ENCODE measurements at places on chromosomes 16 and 17.
A peak's percentile ranks its signal among the peaks of the same experiment; 100 is the strongest.

DNA sequence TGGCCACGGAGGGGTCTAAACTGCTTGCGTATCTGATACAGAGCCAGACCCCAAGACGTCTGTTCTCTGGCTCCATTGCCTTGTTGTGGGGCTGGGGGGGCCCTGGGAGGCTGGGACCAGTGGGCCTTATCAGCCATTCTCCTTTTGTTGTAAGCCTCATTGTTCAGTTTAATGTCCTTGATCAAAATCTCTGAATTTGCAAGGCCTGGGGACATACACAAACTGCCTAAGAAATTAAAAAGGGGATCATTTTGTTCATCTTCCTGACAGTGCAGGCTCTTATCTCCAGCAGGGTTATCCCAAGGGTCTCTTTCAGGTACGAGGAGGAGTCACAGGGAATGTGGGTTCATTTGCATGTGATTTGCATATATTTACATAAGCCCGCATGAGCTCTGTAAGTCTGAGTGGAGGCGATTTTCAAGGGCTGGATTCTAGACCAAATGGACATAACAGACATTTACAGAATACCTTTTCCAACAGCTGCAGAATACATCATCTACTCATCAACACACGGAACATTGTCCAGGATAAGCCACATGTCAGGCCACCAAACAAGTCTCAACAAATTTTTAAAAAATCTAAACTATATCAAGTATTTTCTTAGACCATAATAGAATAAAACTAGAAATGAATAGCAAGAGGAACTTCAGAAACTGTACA is 269.8 kb downstream of the RBFOX1 start:
- no peak for DNase-seq

GRCh38 chr17:28405632-28406472 is at the start of gene SLC46A1:
SLC46A1 (minus strand) TSS chr17:28406212; CDS start chr17:28406114, 98 bp downstream.
- peak; percentile 90 for DNase-seq

DNA sequence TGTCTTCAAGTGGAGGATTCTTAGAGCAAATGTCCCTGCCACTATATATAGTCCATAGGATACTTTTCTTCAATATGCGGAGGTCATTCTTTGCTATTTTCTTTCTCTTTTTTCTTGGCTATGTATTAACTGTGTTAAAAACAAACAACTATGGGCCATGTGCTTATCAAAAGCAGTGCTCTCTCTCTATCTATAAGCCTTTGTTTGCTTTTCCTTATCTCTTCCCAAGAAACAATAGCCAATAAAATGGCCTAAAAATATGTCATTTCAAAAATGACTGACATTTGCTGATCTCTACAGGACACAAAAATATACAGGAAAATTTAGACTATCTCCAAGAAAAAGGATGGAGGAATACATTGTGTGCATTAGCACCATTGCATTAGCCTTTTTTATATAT is 212.1 kb downstream of the MAF start:
- DNase-seq: no peak

DNA sequence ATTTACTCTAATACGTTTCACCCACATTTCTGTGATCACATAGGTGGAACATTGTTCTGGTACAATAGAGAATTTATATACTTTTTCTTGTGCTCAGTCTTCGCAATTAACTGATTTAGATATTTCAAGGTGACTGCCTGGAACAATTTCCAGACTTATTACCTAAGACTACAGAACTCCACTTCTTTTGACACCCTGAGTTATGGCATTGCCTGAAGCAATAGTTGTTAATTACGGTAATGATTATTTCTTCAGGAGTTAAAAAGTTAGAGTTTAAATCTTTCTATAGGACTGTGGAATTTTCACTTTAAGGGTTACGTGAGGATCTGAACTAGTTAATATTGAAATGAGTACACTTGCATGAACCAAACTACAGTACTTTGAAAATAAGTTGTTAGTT is 74.8 kb downstream of the MAP2K6 start:
- DNase-seq: no peak

DNA sequence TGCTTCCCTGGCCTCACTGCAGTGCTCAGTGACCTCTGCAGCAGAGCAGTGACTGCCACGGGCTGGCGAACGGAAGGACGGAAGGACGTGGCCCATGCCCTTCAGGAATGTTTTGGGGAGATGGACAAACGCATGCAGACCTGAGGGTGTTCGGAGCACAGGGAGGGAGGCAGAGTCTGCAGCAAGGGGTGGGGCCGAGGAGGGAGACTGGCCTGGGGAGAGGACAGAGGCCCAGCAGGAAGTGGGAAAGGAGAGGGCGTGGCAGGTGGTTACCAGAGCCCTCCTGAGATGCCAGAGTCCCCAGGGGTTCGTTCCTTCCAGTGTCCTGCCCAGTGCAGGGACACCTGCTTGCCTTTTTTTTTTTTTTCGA is 21.9 kb downstream of the ADORA2B start:
- no peak for DNase-seq

- DNase-seq: no peak
Observed at GRCh38 chr17:14355556-14355955, 54.7 kb downstream of the HS3ST3B1 start.

DNA sequence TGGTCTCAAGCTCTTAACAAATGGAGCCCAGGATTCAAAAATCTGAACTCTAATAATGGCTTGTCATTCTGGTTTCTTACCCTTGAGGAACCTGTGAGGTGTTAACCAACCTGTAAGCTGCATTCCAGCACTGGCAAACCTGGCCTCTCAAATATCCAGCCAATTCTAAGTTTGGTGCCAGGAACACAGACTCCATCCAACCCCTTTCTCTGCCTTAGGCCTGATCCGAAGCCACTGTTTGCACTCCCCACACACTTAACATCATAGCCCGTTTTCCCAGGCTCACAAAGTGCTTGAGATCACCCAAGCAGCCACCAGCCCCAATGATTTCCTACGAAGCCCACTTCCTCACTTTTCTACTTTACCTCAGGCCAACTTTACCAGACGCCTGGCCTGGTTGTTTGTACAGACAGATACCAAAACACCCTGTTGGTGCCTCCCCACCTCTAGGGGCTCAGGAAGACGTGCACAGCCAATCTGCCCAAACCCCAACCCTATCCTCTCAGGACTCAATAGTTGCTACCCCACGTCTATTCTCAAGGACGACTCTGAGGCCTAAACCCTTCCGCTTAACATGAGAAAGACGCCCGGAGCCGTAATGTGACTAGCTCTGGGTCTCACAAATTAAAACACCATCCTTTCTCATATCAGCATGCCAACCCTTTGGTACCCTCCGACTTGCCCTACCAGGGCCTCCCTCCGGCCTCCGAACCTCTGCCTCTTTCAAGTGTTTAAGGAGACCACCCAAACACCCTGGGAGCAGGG is 3.2 kb upstream of the PER1 start:
- DNase-seq: no peak

GRCh38 chr16:17343028-17343427 is 127.7 kb downstream of the XYLT1 start:
- peak; percentile 47 for DNase-seq

DNA sequence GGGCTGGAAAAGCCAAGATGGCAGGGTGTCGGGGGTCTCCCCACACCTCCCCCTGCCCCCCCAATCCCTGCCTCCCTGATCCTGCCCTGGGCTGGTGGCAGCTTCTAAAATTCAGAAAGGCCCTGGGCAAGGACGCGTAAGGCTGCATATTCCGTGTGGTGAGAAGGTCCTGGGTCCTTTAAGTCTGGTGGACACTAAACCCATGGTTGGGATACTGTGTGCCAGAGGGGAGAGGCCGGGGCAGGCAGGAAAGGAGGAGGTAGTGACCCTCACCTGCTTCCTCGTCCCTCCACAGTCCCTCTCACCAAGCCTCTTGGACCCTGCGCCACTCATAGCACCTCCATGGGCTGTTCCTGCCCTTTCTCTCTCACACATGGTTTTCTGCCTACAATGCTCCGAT is 28.8 kb downstream of the PRKAR1A start:
- DNase-seq: no peak

GRCh38 chr17:17994271-17995069 is 21.8 kb downstream of the DRC3 start:
- DNase-seq: no peak

- no peak for DNase-seq
Observed at GRCh38 chr16:19959736-19960135, 75.1 kb upstream of the GPRC5B start.

GRCh38 chr17:14919094-14919493 is 346.0 kb downstream of the PMP22 start:
- DNase-seq: no peak

- DNase-seq: no peak
Observed at GRCh38 chr17:64773836-64774761, 112.0 kb upstream of the SMURF2 start.

GRCh38 chr17:66661411-66662256 is 173.3 kb upstream of the CACNG5 start:
- no peak for DNase-seq

GRCh38 chr16:19864566-19864965 is 20.1 kb downstream of the GPRC5B start:
- no peak for DNase-seq

DNA sequence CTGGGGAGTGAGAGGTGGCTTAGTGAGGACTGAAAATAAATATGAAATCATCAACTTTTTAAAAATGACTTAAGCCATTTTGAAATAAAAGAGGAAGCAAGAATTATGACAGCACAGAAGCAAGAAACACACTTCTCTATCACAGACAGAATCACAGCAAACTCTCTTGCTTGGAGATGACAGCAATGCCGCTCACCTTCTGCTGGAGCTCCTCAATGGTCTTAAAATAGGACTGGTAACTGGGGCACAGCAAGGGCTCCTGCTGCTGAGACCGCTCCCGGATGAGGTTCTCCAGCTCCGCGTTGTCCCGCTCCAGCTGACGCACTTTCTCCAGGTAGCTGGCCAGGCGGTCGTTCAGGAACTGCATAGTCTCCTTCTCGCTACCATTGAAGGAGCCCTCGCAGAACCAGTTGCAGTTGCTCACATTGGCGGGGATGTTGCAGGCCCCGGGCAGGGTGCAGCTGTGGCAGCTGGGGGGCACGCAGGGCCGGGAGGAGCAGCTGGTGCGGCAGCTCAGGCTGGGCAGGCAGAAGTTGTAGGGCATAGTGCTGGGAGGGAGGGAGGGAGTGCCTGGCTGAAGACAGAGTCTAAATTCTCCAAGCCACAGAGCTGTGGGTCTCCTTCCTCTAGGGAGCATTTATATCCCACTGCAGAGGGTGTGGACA is at the start of gene KRT31:
KRT31 (minus strand) TSS at position 613 of the 665 bp plus-strand sequence; CDS start at position 544, 69 bp downstream.
- DNase-seq: no peak

DNA sequence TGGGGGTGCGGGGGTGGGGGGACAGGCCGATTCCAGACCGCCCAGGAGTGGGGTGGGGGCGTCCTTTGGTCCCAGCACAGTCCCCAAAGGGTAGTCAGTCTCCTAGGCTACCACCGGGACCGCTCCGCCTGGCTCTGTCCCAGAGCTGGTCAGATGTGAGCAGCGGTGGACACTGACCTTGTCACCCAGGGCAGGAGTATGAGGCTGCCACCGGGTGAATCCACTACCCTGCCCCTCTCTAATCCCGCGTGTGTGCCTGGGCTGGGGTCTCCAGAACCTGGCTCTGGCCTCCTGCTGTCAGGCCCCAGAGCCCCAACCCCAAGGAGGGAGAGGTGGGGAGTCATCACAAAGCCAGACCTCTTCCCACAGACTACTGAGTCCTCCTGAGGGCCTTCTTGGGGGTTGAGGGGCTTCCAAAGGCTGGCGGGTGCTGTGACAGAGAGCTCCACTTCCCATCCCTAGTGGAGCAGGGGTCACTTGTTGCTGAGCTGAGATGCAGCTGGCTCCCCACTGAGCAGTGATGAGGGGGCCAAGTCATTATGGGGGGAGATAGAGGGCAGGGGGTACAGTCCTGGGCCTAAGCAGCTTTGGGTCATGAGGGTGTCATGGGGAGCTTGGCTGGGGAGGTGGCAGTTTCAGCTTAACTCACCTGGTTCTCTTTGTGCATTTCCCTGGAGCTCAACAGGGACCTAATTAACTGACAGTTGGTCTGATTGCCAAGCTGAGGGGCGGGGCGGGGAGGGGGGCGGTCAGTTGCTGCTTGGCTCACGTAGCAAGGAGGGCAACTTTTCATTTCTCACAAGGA is 1.2 kb downstream of the PPP1R1B start:
- no peak for DNase-seq

DNA sequence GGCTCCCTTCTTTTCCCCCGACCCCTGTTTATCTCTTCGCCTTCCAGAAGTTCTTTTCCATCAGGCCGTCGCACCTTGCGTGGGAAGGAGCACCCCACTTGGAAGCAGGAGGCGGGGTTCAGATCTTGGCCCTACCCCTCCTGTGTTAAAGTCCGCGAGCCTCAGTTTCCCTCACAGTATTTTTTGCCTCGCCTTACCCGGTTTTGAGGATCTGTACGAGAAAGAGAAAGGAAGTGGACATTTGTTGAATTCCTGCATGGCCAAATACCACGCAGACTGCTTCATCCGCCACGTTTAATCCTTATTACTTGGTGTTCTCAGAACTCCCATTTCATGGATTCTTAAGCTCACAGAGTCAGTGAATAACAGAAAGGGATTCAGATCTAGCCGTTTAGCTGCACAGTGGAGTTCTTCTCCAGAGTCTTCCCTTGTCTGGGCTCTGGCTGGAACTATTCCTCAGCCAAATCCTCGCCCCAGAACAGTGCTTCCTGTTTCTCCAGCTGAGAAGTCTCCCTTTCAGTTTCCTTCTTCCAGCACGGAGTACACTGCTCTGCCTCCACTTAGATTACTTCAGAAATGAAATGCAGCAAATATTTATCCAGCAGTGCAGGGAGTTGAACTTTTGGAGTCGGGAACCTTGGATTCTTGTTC is 590 bp downstream of the TMEM219 start:
- no peak for DNase-seq

DNA sequence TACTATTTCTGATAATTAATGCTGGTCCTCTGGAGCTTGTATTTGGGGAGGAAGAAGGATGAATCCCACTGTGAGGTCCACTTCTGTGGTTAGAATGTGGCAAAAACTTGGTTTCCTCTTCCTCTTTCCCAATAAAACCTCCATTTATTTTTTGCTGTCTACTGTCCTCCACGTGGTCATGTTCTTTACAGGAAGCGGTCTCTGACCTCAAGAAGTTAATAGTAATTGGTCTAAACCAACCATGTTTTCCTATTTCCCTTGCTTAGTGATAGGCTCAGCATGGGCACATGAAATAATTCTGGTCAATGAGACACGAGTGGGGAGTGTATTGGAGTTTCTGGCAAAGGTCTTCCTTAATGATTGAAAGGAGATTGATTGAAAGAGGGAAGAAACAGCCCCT is 33.9 kb downstream of the CHP2 start:
- DNase-seq: no peak

DNA sequence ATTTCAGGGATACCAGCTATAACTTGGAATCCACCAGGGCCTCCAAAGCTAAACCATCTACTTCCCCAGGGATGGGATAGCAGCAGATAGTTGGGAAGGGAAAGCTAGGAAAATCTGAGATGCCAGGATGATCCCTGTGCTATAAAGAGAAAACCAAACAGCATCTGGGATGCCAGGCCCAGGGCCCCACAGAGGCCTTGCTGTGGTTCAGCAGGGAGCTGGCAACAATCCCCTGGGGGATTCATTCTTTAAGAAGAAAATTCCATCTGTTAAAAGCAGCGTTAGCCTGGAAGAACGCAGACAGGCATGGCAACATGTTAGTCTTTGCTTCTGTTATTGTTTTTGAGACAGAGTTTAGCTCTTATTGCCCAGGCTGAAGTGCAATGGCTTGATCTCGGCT is 16.6 kb downstream of the MYO18A start:
- DNase-seq: no peak

- no peak for DNase-seq
Observed at GRCh38 chr16:21990381-21990944, 10.5 kb downstream of the PDZD9 start.

Data from GM13977 (cell line).